ENCODE measurements at places on chromosomes 1 and 21.
A peak's percentile ranks its signal among the peaks of the same experiment; 100 is the strongest.

DNA sequence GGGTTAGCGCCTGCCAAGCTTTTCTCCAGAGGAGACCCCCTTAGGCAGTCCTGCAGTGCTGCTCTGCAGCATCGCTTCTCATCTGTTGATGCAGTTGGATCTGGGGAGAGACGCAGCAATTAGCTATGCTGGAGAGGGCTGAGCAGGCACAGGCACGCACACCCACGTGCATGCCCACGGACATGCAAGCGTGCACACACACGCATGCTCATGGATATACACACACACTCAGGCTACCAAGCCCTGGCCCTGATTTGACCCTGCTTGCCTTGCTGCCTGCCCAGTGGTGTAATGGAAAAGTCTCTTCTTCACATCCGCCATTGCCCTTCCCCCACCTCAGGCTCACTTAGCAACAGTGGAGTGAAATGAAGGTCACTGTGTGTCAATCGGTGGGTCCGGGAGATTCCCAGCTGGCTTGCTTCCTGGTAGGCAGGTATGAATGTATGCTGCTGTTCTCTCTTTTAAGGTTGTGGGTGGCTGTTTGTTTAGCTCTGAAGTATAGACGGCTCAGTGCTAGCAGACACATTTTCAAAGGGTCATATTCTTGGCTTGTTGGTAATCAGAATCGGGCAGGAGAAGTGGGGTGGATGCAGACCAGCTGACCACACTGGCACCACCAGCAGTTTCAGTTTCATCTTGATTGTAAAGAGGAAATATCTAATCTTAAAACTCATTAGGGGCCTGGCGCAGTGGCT is 9.5 kb downstream of the ATP1B1 start:
- no peak for DNase-seq

GRCh38 chr1:91833946-91834345 is 52.0 kb downstream of the TGFBR3 start:
- no peak for DNase-seq

- no peak for DNase-seq
These were observed 601 bp downstream of the CCT8 start for GRCh38 chr21:29072873-29073221.

DNA sequence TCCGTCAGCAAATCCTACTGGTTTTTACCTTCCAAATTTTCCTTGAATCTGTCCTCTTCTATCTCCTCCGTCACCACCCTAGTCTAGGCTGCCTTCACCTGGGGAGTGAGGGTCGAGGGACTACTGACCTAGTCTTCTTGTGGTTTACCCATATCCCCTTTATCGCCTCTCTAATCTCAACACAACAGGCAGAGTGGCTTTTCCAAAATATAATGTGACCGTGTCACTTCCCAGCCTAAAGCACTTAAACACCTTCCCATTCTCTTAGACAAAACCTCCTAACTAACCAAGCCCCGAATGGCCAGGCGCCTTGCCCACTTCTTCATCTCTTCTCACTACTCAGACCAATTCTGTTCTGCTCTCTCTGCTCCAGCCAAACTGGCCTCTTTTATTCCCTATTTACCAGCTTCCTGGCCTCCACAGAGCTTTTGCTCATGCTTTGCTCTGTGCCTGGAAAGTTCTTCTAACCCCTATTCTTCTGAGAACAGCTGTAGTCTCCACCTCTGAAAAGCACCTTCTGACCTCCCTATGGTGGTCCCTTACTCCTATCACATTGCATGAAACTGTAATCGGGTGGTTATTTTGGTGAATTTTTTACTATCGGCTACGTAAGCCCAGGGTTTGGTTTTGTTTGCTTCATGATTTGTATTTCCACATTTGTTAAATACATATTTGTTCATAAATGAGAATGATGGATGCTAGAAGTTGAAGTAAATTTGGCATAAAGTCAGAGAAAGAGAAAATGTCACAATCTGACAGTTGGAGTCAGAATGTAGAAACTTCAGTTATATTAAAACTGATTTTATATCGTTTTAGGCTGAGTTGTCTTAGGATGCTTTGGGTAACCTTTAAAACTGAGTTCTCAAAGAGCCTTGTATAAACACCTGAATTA is 1.2 kb upstream of the NBPF1 start:
- DNase-seq: no peak

- DNase-seq: no peak
These were observed 21.3 kb downstream of the UBASH3A start for GRCh38 chr21:42424914-42425541.

GRCh38 chr1:160414881-160415280 is 14.5 kb downstream of the VANGL2 start:
- DNase-seq: no peak

DNA sequence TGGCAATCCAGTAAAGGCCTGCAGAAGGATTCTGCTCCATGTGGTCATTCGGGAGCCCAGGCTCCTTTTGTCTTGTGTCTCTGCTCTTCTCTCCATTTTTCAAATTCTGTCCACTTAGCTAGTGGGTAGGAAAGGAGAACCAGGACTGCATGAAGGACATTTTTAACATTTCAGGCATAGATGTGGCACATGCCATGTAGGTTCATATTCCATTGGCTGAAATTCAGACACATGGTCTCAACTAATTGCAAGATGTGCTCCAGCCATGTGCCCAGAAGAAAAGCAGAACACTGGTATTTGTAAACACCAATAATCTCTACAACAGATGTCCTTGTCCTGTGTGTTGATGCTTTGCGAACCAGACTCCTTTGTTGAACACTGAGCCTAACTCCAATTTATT is 85.2 kb upstream of the WLS start:
- DNase-seq: no peak

DNA sequence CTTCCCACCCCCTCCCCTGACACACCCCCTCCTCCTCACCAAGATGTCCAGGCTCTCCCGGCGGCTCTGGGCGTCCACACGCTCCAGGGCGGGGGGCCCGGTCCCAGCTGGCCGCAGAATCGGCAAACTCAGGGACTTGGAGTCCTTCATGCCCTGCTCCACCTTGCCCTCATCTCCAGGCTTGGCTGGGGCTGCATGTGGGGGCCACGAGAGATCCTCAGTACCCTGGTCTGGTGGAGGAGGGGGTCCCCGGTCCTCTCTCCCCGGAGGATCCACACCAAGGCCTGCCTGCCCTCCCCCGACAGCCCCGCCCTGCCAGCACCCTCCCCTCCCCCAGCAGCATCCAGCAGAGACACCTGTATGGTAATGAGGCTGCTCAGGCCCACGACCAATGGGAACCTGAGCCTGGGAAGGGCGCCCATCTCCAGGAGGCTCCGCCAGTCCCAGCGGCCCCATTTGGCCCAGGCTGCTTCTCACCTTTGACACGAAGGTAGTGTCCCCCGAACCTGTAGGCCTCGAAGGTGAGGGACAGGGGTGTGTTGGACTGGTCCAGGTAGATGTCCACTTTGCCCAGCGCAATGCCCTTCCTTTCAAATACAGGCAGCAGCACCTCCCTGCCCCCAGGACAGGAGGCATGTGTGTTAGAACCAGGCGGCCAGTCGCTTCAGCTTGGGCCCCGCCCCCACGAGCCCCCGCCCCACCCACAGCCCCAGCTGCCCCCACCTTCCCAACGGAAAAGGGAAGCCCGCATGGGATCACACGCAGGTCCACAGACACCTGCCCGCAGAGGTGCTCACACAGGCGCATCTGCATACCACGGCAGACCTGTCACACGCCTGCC is 8.2 kb upstream of the TNFRSF25 start:
- DNase-seq: no peak

GRCh38 chr1:97006044-97006661 is 284.6 kb downstream of the PTBP2 start:
- no peak for DNase-seq

- no peak for DNase-seq
These were observed 7.9 kb upstream of the PLA2G2C start for GRCh38 chr1:20194224-20194623.

GRCh38 chr1:238745069-238745468 is 641.3 kb upstream of the CHRM3 start:
- DNase-seq: no peak

DNA sequence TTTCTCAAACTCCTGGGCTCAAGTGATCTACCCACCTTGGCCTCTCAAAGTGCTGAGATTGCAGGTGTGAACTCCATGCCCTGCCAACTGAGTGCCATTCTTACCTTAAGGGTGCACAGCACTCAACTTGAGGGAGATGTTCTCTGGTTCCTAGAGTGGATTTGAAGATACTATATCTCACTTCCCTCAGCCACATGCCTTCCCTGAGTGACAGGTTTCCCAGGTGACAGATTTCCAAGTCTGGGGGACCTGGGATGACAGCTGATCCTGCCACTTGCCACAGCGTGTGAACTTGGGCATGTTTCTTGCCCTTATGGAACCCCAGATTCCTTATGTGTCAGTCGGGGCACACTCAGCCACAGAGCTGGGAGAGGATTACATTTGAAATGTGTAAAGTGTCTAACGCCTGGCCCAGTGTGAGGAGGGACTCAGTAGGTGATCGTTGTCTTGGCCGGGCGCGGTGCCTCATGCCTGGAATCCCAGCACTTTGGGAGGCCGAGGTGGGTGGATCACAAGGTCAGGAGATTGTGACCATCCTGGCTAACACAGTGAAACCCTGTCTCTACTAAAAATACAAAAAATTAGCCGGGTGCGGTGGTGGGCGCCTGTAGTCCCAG is 29.6 kb upstream of the BTG2 start:
- no peak for DNase-seq

- DNase-seq: no peak
These were observed 882.4 kb upstream of the ADGRL2 start for GRCh38 chr1:80918380-80918779.

DNA sequence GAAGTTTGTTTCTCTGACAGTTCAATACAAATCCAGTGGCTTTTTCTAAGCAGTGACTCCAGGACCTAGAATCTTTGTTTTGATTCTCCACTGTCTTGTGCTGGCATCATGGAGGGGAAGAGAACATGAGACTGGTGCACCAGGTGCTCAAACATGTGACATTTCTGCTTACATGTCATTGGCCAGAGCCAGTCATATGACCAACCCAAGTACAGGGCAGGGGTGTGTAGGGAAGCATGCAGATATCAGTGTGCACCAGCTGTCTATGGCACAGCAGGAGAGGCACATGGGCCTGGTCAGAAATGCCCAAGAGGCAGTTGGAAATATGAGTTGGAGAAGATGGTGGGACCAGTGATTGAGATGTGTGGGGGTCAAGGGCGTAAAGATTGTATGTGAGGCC is 297.0 kb downstream of the HHAT start:
- DNase-seq: no peak

DNA sequence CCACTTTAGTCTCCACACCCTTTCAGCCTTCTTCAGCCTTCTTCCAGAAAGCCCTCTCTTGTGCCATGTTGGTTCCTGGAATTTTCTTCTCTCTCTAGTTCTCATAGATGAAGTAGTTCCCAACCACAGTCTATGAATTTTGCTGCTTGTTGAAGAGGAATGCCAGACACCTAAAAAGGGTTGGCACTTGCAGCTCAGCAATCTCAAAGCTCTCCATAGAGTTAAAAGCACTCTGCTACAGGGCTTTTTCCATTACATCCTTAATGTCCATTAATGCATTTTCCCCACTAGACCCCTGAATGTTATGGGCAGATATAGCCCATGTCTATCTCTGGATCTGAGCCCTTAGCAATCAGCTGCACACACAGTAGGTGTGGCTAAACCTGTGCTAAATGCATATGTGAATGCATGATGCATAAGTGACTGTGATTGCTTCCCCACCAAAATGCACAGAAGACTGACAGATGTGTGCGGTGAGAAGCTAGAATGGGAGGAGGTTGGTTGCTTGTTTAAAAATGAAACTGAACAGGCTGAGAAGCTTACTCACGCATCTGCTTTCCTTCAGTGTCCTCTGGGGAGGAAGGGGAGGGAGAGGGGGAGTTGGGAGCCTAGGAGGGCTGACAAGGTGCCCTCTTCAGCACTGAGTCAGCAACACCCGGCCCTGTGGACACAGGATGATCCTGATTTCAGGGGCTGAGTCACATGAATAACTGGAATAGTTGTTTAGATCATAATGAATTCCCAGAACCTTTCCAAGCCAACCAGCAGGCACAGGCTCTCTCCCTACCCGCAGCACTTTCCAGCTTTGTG is 146.1 kb upstream of the FGGY start:
- DNase-seq: peak; percentile 53

GRCh38 chr21:35025206-35026152 is 23.6 kb downstream of the RUNX1 start:
- no peak for DNase-seq

- DNase-seq: no peak
These were observed 119.3 kb upstream of the ZC3H12A start for GRCh38 chr1:37354876-37355650.

DNA sequence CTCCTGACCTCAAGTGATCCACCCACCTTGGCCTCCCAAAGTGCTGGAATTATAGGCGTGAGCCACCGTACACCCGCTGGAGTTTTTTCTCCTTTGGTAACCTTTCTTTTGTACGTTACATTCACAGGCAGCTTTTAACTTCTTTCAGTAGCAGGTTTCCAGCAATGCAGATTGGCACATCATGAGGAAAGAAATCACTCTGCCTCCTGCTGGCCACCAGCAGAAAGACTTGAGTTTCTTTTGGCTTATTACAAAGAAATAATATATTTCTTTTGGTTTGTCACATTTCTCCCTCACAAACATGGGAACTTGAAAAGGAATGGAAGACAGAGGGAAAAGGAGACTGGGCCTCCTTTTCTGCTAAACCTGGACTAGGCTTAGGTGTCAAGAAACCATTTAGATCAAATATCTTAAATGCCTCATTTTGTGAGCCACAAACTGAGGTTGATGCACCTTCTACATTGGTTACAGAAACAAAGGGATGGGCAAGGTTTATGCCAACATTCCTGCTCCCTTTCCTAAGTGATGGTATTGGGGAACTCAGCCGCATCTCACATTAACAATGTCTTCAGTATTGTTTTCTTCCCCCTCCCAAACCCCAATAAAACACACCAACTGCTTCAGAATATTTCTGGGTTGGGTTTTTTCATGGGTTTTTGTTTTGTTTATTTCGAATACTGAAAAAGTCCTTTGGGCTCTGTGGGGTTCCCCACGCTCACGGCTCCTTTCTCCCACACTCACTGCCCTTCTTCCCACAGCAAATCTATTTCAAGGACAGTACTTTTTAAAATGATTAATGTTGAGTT is 7.7 kb downstream of the ENSA start:
- peak; percentile 57 for DNase-seq

DNA sequence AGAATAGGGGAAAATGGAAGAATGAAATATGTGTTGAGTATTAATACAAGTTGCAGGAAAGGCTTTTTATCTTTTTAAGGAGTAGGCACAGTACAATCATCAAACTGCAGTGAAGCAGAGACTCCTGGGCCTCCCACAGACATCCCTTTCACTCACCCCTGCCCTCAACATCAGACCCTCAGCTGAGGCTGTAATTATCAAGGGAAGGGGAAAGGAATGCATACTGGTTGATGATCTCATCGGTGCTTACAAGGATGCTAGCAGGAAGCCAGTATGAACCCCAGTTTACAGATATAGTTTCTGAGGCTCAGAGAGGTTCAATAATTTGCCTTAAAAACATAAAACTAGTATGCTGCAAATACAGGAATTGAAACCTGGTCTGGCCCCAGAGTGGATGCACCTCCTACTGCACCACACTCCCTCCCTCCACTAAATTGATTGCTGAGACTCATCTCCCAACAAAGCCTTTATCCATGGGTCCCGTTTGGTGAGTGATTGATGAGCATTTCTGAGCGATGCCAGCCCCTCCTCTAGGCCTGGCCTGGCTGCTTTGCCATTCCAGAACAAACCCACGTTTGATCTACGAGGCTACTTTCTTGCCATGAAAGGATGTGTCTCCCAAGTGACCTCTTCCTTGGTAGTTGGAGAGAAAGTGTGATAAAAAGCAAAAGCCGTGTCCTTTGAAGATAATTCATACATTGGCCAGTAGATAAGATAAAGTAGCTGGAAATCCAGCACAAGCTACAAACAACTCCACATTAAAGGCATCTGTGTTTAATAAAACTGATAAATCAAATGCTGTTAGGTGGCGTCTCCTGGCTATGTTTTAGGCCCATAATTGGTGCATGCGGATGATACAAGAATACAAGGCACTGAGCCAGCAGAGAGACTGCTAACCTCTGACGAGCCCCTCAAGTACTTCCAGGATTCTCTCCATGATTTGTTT is 233.9 kb upstream of the CAMK1G start:
- DNase-seq: no peak
